ENCODE measurements at places on chromosomes 3 and 15.

DNA sequence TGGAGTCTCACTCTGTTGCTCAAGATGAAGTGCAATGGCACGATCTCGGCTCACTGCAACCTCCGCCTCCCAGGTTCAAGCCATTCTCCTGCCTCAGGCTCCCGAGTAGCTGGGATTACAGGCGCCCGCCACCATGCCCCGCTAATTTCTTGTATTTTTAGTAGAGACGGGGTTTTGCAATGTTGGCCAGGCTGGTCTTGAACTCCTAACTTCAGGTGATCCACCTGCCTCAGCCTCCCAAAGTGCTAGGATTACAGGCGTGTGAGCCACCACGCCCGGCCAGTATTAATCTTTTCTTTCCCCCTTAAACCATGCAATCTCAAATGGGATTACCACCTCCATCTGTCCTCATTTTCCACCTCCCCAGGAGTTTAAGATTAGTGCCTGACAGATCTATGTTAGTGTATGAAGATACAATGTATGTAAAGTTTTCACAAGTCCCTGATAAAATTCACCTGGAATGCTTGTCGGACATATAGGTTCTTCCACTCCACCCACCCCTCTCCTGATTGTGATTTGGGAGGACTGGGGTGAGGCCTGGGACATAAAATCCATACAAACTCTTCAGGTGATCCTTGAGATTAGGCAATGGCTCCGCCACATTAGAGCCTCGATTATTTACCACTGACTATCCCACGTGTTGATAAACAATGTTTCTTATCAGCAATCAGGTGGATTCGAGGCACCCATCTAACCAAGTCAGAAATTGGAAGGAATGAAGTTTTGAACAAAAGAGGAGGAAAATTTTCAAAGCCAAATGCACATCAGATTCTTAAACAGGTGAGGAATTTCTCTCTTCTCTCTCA is 1.2 kb downstream of the PARL start:
- no peaks in the 10 kb centered on the region for H3K27me3 ChIP-seq
- H3K4me1 ChIP-seq = peaks cover 14% of the 10 kb centered on the region
- DNase-seq = no peak
- no peaks in the 10 kb centered on the region for H3K36me3 ChIP-seq
- peak overlapping the region; percentile 92 for H3K4me3 ChIP-seq

DNA sequence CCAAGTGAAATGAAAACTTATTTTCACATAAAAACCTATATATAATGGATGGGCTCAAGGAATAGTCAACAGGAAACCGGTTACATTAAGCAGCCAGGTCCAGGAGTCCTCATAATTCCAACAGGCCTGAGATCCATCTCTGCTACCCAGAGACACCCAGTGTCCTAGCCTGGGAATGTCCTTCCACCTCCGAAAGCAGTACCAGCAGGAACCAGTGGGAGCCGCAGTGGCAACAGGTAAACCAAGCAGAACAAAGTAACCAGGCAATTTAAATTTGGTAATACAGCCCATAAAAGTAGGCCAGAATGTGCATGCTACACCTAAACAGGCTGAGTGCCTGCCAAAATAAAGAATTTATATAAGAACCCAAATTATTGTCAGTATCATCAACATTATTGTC is 195.6 kb downstream of the ZBBX start:
- H3K27me3 ChIP-seq = no peaks in the 10 kb centered on the region
- no peaks in the 10 kb centered on the region for H3K36me3 ChIP-seq
- peak; percentile 12 for DNase-seq
- no peaks in the 10 kb centered on the region for H3K4me1 ChIP-seq

- H3K27me3 ChIP-seq = peaks cover 55% of the 10 kb centered on the region
- H3K27ac ChIP-seq = no peak overlapping the region
- no peaks in the 10 kb centered on the region for H3K36me3 ChIP-seq
- peaks cover 13% of the 10 kb centered on the region for H3K4me1 ChIP-seq
- DNase-seq = peak; percentile 28
These were observed 171.1 kb downstream of the KCNAB1 start for GRCh38 chr3:156291272-156292123.

DNA sequence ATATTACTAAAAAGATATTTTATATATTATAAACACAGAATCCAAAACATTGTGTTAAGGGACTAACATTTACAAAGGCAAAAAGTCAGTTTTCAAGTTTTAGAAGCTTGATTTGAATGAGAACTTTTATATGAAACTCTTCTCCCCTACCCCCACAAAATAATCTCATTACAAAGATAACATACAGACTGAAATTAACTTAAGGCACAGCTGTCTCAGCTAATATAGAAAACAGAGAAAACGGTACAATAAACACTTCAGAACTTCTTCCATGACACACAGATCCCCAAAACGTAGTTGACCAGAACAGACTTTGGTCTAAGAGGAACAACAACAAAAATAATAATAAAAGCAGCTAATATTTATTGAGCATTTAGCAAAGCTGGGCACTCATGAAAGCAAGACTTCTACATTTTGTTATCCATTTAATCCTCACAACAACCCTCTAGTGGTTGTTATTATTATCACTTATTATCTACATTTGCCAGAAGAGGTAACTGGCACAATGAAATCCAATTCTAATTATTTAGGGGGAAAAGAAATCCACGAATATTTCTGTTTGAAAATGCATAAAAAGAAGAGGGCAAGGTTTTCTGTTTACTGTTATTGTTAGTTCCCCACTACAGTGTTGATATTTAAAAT is 68.1 kb downstream of the PFN2 start:
- DNase-seq = no peak
- no peak overlapping the region for H3K4me3 ChIP-seq
- no peaks in the 10 kb centered on the region for H3K27me3 ChIP-seq
- H3K4me1 ChIP-seq = no peaks in the 10 kb centered on the region
- no peak overlapping the region for H3K27ac ChIP-seq

DNA sequence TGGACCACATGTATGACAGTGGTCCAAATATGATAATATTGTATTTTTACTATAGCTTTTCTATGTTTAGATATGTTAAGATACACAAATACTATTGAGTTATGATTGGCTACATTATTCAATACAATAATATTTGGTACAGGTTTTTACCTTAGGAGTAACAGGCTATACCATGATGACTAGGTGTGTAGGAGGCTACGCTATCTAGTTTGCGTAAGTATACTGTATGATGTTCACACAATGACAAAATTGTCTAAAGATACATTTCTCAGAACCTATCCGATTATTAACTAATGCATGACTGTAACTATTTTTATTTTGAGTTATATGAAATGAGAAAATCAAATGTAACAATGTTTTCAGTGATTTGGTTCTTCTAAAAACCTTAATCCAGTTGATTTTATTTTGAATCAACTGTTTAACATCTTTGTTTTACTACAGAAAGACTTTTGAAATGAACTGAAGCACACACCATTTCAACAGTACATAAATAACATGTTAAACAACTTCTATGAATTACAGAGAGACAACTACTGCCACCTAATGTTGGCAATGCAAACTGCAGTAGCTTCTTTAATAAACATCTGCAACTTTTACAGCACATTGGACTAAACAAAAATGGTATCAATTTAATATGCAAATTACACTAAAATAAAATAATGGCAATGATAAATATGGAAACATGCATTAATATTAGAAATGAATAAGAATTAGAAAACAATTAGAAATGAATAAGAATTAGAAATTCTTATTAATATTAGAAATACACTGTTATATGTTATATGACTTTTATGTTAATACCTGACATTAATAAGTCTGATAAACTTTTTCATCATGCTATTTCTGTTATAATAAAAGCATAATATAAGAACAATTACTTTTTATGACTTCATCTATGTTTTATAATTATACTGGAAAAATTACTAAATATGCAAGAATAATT is 255.7 kb downstream of the MBNL1 start:
- H3K27ac ChIP-seq = no peak overlapping the region
- H3K4me3 ChIP-seq = no peak overlapping the region
- no peaks in the 10 kb centered on the region for H3K36me3 ChIP-seq
- peak; percentile 75 for DNase-seq
- H3K4me1 ChIP-seq = no peaks in the 10 kb centered on the region
- no peaks in the 10 kb centered on the region for H3K27me3 ChIP-seq

DNA sequence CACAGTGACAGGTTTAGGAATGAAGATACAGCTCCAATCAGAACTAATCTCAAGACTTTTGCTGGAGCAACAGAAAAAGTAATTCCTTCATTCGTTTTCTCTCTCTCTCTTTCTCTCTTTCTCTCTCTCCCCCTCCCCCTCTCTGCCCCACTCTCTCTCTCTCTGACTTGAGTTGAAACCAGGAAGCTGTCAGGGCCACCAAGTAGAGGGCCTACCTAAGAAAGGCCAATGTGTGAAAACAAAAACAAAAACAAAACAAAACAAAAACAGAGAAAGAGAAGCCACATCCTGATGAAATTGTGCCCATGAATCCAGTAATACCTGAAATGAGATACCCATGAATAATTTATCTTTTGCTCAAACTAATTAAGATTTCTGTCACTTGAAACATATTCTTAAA is 72.9 kb downstream of the ATP8B4 start:
- no peak overlapping the region for H3K27ac ChIP-seq
- no peak for DNase-seq
- H3K27me3 ChIP-seq = no peaks in the 10 kb centered on the region
- no peaks in the 10 kb centered on the region for H3K36me3 ChIP-seq

DNA sequence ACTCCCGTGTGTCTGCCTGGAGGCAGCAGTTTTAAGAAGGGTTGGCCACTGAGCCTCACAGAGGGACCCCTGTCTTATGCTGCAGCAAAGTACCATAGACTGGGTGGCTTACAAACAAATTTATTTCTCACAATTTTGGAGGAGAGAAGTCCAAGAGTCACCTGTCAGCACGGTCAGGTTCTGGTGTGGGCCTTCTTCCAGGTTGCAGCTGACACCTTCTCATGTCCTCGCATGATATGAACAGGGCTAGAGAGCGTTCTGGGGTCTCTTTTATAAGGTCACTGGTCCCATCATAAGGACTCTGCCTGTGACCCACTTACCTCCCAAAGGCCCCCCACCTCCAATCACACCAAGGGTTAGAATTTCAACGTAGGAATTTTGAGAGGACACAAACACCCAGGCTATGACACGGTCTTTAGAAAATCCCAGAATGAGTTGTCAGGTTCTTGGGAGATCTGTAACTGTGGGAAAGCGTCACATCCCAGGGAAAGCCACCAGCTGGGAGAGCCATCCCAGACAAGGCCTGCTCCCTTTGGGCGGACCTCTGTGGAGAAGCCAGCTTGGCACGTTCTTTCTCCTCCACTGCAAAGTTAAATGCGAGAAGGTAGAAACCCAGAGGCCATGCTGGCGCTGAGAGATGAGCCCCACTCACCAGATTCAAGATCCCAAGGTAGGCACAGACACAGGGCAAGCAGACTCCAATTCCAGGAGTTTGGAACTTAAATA is at the start of gene FBXW12:
FBXW12 (plus strand) TSS at position 569 of the 726 bp plus-strand sequence. CDS start 549 bp downstream, outside the sequence.
- no peaks in the 10 kb centered on the region for H3K27me3 ChIP-seq
- H3K36me3 ChIP-seq = no peaks in the 10 kb centered on the region
- peaks cover 4% of the 10 kb centered on the region for H3K4me1 ChIP-seq
- H3K27ac ChIP-seq = no peak within 1 kb of the TSS
- no peak within 1 kb of the TSS for H3K4me3 ChIP-seq

DNA sequence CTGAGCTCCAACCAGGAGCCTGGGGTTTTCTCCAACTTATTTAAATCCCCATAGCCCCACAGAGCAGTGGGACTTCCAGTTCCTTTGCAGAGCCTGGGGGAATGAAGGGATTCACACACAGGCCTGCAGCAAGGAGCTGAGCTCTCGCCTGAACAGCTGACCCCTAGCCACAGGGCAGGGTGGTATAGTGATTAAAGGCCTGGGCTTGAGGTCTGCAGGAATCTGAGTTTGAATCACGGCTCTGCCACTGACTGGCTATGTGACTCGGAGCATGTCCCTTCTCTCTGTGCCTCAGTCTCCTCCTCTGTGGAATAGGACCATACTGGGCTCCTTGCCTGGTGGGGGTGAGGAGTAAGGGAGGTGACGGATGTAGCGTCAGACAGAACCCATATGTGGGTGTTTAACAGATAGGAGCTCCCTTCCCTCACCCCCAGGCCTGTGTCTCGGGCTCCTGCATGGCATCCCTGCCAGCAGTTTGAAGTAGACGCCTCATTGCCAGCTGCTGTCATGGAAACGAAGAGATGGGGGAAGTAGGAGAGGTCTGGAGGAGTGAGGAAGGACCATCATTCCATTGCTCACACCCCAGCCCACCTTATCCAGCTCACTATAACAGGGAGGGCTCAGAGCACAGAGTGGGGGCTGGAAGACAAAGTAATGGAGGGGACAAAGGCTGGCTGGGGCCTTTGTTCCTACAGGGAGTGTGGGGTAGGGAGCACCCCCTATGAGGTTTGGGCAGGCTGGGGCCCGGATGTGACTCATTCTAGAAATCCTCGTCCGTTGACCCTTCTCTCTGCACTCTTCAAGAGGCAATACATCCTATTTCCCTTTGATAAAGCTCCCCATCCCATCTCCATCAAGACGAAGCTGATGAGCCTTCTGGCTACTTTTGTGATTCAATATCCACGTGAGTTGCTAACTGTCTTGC is 14.8 kb downstream of the HRH1 start:
- H3K4me1 ChIP-seq = no peaks in the 10 kb centered on the region
- H3K4me3 ChIP-seq = no peak overlapping the region
- H3K27me3 ChIP-seq = no peaks in the 10 kb centered on the region
- no peak overlapping the region for H3K27ac ChIP-seq

DNA sequence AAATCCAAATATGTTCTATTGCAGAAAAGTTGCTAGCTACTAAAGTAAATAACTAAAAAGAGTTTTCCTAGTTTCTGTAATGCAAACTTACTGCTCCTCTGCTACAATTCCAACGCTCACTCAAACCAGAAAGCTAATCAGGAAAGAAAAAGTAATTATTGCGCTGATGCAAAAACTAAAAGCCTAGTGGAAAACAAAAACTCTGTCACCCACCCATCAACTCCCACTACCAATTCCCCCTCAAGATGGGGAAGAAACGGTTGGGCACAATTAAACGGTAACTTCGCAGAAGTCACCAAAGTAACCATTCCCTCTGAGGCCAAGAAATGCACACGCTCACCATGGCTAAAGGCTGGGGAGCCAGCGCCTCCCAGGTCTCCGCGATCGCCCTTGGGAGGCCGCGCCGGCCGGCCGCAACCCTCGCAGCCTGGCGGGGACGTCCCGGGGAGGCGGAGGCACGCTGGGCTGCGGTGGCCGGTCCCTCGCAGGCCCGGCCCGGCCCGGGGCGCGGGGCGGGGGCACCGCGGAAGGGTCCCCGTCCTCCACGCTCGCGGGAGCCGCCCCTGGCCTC is 684 bp downstream of the SLTM start:
- no peaks in the 10 kb centered on the region for H3K36me3 ChIP-seq
- peak overlapping the region; percentile 95 for H3K4me3 ChIP-seq
- no peaks in the 10 kb centered on the region for H3K27me3 ChIP-seq
- peak; percentile 71 for DNase-seq
- peaks cover 17% of the 10 kb centered on the region for H3K4me1 ChIP-seq
- peak overlapping the region; percentile 100 for H3K27ac ChIP-seq

DNA sequence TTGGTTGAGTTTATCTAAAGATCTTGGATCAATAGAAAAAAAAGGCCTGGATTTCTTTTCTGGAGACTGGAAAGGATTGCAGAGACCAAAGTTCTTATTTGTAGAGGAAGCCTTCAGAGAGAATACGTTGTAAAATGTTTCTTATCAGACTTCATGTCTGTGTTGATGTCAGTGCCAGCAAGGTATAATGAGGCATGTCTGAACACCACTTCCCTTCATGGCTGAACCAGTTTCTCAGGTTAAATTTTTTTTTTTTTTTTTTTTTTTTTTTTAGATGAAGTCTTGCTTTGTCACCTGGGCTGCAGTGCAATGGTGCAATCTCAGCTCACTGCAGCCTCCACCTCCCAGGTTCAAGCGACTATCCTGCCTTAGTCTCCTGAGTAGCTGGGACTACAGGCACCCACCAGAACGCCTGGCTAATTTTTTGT is 17.8 kb upstream of the ZNF774 start:
- peak overlapping the region; percentile 91 for H3K27ac ChIP-seq
- DNase-seq = peak; percentile 68
- H3K4me3 ChIP-seq = no peak overlapping the region
- H3K4me1 ChIP-seq = peaks cover 9% of the 10 kb centered on the region

GRCh38 chr15:68205954-68206539 is 915 bp upstream of the CALML4 start:
- no peaks in the 10 kb centered on the region for H3K36me3 ChIP-seq
- H3K27me3 ChIP-seq = no peaks in the 10 kb centered on the region
- H3K4me3 ChIP-seq = no peak overlapping the region
- DNase-seq = peak; percentile 75
